ENCODE measurements at places on chromosomes 3 and 15.
A peak's percentile ranks its signal among the peaks of the same experiment; 100 is the strongest.

GRCh38 chr3:127758013-127758412 lies 64.3 kb downstream of the MGLL start:
- no peak for DNase-seq

DNA sequence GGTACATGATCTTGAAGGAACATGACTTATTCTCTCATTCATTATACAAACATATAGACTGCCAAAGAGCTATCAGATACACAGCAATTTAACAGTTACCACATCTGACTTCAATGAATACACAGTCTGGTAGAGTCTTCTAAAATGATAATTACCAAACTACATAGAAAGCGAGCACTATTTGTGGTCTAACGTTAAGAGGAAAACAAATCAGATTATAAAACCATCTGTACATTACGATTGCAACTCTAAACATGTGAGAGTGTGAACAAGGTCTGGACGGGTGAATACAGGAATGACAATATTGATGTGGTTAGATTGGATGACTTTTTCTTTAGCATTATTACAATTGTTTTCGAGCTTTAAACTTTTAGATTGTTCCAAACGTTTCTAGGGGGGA lies 16.3 kb downstream of the CX3CR1 start:
- DNase-seq, result no peak

- DNase-seq, result no peak
These were observed 62.1 kb downstream of the NR2F2 start for GRCh38 chr15:96392380-96393208.

DNA sequence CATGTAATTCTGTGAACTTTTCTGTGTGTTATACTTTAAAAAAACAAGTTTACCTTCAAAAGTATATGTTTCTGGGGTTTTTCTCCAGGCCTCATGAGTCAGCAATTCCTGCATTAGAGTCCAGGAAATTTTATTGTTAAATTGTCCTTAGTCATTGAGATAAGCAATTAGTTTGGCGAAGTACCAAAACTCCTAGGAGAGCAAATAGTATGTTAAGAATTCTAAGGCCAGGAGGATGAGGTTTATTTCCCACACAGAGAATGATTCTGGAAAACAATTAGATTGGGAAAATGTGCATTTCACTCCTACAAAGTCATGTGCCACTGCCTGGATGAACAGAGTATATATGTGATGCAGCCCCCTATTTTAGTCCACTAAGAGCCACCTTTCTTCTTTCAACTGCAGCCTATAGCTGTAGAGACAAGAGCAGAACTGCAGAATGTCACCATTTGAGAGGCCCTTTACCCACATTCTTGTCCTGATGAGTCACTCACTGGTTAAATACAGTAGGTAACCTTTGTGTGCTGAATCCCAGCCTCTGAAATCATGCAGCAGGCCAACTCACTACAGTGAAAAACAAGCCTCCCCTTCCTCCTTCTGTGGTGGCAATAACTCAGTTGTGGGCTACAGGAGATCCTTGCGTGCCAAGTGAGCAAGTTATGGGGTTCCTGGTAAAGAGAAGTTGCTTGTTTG lies 452.8 kb upstream of the THBS1 start:
- DNase-seq, result peak; percentile 27

- peak; percentile 21 for DNase-seq
These were observed 99.6 kb downstream of the FNDC3B start for GRCh38 chr3:172138792-172139507.

DNA sequence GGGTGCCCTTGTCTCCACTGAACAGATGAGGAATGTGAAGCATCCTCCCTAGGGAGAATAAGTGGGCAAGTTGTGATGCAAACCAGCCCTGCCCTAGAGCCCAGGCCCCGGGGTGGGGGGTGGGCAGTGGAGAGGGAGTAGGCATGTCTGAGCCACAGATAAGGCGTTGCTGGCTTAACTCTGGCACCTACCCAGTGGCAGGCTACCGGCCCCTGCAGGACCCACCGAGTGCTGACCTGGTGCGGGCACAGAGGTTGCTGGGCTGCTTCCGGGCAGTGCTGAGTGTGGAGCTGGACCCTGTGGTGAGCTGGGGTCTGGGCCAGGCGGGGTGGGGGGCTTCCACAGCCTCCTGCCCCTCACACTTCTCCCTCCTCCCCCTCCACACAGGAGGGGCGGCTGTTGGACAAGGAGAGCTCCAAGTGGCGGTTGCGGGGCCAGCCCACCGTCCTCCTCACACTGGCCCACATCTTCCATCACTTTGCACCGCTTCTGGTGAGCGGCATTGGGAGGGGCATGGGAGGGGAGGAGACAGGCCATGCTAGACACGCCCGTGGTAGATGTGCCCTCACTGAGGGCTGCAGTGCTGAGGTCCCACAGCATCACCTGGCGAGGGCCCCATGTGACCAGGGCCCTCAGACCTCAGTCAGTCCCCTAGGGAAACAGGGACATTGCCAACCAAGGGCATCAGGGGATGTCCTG lies 10.1 kb downstream of the RNF123 start:
- no peak for DNase-seq

GRCh38 chr15:31263751-31264558 lies 62.7 kb upstream of the KLF13 start:
- peak; percentile 54 for DNase-seq

- no peak for DNase-seq
These were observed 62.0 kb downstream of the LEO1 start for GRCh38 chr15:51909584-51909983.

DNA sequence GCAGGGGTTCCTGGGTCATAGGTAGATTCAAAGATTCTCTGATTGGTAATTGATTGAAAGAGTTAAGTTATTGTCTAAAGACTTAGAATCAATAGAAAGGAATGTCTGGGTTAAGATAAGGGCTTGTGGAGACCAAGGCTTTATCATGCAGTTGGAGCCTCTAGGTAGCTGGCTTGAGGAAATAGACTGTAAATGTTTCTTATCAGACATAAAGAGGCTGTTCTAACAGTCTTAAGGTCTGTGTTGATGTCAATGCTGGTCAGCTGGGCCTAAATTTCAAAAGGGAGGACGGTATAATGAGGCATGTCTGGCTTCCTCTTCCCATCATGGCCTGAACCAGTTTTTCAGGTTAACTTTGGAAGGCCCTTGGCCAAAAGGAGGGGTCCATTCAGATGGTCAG lies 48.9 kb downstream of the GASK1A start:
- DNase-seq, result no peak

GRCh38 chr3:42061025-42061712 lies 30.0 kb upstream of the TRAK1 start:
- DNase-seq, result no peak

DNA sequence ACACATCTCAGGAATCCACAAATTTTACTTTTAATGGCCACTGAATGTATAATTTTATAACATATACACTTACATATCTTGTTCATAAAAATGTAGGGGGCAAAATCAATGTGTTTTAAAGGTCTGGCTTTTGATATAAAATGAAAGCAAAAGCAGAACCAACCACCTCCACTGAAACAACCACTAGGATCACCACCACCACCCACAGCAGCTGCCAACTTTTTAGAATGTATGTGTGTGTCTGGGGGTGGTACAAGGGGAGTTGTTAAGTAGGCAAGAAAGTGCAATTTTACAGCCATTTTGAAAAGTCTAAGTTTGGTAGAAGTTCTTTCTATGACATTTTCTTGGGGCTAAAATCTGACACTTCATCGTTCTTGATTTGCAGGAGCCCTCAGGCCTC lies 44.0 kb downstream of the OTOL1 start:
- no peak for DNase-seq

GRCh38 chr3:100899440-100900091 lies 93.7 kb downstream of the ABI3BP start:
- no peak for DNase-seq

GRCh38 chr15:74421302-74422245 lies 12.2 kb downstream of the SEMA7A start:
- no peak for DNase-seq

GRCh38 chr15:97096303-97096835 lies 765.9 kb downstream of the NR2F2 start:
- no peak for DNase-seq

DNA sequence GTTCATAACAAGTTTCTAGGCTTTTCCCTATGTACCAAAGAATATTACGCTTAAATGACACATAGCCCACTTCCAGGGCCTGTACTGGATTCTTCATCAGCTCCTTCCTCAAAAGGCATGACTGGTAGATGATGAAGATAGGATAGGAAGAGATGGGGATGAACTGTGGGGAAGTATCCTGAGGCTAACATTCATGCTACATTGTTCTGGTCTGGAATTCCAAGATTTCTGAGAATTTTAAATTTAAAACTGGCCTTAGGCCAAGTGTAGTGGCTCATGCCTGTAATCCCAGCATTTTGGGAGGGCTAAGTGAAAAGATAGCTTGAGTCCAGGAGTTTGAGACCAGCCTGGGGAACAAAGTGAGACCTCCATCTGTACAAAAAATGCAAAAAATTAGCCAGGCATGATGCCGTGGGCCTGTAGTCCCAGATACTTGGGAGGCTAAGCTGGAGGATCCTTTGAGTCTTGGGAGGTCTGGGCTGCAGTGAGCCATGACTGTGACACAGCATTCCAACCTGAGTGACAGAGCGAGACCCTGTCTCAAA lies 160.1 kb upstream of the PLAAT1 start:
- DNase-seq, result no peak

- no peak for DNase-seq
These were observed 3.0 kb upstream of the ATOSA start for GRCh38 chr15:52682200-52682599.

GRCh38 chr3:190384309-190384756 lies 3.6 kb upstream of the CLDN16 start:
- DNase-seq, result no peak

GRCh38 chr15:42156243-42156922 lies at the start of gene PLA2G4F:
Gene PLA2G4F (minus strand): TSS chr15:42156636. CDS start chr15:42156549, 87 bp downstream.
- DNase-seq, result no peak

DNA sequence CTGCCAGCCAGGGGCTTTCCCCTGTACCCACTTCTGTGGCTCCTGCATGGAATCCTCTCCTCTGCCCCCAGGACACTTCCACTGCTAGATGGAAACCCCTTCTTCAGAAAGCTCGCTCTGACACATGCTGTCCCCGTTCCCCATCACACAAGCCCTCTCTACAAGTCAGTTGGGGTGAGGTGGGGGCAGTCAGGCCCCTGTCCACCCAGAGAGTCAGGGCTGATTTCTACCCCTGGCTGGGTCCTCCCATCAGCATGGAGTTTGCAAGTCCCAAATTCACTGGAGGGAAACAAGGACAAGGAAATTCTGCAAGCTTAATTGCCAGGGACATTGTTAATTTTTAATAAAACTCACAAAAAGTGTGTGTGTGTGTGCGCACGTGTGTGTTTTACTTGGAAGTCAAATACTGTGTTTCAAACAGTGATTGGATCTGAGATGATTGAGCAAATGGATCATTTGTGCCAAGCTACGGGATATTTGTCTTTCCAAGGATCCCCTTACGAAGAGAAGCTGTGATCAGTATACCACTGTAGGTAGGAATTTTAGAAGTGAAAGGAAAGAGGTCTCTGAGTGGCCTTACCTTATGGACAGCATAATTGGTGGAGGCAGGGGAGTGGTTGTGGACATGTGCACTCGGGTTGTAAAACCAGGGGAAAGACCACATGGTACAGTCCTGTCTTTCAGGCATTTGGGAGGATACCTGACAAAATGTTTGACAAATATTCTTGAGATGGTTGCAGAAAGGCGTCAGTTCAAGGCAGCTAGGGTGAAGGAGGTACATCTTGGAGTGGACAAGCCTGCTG lies 1.5 kb upstream of the AMOTL2 start:
- DNase-seq, result no peak

- no peak for DNase-seq
These were observed 109.8 kb downstream of the RPL22L1 start for GRCh38 chr3:170760174-170760526.

- no peak for DNase-seq
These were observed 37.9 kb downstream of the MYO5C start for GRCh38 chr15:52257734-52258062.

DNA sequence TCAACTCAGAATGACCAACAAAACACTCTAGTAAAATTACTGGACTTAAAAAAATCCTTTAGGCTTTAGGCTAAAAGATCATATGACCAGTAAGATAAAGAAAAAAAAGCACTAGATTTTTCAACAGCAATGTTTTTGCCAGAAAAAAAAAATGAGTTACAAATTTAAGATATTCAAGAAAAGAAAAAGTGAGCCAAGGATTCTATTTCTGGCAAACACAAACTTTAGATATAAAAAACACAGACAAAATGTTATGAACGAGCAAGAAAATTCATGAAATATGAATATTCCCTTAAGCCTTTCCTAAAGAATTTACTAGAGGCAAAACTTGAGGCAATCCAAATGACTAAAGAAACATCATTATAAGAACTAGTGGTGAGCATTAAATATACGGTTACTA lies 8.6 kb downstream of the GOLGB1 start:
- no peak for DNase-seq

GRCh38 chr3:197580253-197580691 lies 24.5 kb upstream of the BDH1 start:
- DNase-seq, result no peak

DNA sequence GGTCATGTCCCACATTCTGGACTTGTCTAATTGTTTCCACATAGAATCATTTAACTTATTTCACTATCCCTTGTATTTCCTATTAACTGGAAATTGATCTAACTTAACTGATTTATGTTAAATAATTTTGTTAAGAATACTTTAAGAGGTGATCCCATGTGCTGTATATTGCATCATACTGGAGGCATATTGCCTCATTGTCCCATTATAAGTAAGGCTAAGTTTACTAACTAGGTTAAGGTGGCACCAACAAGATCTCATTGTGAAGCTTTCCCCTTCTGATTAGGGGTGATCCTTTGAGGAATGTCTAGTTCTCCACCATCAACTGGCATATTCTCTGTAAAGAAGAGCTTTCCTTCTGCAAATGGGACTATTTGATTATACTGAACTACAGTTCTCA lies 24.4 kb downstream of the MAP1A start:
- no peak for DNase-seq

- no peak for DNase-seq
These were observed 67.0 kb downstream of the SETD2 start for GRCh38 chr3:47096959-47097358.

- no peak for DNase-seq
These were observed 116.7 kb downstream of the WDR76 start for GRCh38 chr15:43943511-43943910.

GRCh38 chr3:146187334-146187950 lies 26.5 kb upstream of the PLOD2 start:
- no peak for DNase-seq

DNA sequence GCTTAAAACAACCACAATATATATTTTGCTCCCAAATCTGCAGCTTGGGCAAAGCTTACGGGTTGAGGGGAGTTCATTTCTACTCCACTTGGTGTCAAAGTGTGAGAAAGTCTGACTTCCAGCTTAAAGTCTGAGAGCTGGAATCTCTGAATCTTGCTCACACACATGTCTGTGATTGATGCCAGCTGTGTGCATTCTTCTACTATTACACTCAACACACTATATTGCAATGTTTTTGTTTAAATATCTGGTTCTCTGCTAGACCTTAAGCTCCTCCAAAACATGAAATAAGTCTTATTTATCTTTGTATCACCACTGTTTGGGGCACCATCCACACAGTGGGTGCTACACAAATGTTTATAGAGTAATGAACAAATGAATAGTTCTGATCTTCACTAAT lies 36.7 kb upstream of the SECISBP2L start:
- no peak for DNase-seq

GRCh38 chr15:31158858-31159569 lies 57.5 kb upstream of the TRPM1 start:
- no peak for DNase-seq
